ENCODE measurements at places on chromosomes 11 and 22.

GRCh38 chr11:76613901-76614300 lies 56.6 kb downstream of the LRRC32 start:
- no peak for DNase-seq

DNA sequence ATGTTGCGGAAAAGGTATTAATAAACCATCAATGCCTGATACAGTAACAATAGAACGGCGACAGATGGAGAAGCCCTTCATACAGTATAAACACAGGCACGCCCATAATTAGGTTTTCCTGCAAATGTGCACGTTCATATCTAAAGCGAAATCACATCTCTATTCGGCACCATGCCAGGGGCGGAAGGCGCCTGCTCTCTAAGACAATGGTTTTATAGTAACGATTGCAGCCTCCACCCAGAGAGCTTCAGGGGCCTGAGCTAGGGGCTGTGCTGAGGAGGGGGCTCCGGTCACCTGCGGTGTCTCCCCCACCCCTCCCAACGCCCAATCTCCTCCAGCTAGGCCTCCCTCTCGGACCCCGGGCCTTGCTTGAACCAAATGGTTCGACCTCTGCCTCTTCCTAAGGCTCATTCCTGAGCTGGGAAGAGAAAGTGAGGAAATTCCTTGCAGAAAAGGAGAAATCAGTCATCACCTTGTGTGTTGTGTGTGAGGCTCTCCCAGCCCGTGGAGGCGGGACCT lies 9.6 kb downstream of the KRTAP5-5 start:
- DNase-seq = no peak

- DNase-seq = no peak
Measured at GRCh38 chr11:116986521-116987105, 111.6 kb downstream of the SIK3 start.

GRCh38 chr11:62708793-62709192 lies 1.3 kb downstream of the GNG3 start:
- no peak for DNase-seq

GRCh38 chr11:84455691-84456090 lies 1169.5 kb upstream of the CCDC90B start:
- DNase-seq = no peak

- no peak for DNase-seq
Measured at GRCh38 chr11:83364500-83365045, 78.4 kb upstream of the CCDC90B start.

DNA sequence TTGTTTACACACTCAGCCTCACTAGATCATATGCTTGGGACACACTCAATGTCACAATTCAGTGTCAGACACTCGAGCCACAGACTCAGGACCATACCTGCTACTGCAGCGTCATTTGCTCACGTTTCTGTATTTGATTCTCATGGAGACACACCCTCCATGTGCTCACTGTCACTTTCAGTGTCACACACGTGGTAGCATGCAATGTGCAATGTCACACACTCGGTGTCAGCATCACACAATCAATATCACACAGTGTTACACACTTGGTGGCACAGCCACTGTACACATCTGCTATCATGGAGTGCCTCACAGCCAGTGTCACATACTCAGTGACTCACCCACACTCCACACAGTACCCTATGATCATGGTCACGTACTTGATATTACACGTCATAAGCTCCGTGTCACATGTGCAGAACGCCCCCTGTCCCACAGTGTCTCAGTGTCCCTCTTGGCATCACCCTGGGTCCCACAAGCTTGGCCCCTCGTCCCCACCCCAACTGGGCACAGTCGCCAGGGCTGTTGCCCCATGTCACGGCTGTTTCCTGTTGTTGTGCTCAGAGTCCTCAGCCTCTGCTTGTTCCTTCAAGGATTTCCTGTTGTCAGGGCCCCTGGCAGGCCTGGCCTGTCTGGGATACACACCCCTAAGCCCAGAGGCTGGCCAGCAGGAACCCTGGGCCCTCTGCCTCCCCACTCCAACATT lies 49.6 kb downstream of the PDE2A start:
- DNase-seq = no peak

- no peak for DNase-seq
Measured at GRCh38 chr11:18005376-18006129, 7.3 kb downstream of the SERGEF start.

Measured in stimulated activated CD8-positive, alpha-beta memory T cell treated with anti-CD3 and anti-CD28 coated beads, Interleukin-2, amount 100 ng/mL, for 1 hour (primary cell).